Stimulated activated CD4-positive, alpha-beta T cell treated with anti-CD3 and anti-CD28 coated beads, Interleukin-12 subunit alpha, Interleukin-12 subunit beta, amount 100 ng/mL, for 4 hours (primary cell): ENCODE measurements at places on chromosomes 13 and 19.
A peak's percentile ranks its signal among the peaks of the same experiment; 100 is the strongest.

DNA sequence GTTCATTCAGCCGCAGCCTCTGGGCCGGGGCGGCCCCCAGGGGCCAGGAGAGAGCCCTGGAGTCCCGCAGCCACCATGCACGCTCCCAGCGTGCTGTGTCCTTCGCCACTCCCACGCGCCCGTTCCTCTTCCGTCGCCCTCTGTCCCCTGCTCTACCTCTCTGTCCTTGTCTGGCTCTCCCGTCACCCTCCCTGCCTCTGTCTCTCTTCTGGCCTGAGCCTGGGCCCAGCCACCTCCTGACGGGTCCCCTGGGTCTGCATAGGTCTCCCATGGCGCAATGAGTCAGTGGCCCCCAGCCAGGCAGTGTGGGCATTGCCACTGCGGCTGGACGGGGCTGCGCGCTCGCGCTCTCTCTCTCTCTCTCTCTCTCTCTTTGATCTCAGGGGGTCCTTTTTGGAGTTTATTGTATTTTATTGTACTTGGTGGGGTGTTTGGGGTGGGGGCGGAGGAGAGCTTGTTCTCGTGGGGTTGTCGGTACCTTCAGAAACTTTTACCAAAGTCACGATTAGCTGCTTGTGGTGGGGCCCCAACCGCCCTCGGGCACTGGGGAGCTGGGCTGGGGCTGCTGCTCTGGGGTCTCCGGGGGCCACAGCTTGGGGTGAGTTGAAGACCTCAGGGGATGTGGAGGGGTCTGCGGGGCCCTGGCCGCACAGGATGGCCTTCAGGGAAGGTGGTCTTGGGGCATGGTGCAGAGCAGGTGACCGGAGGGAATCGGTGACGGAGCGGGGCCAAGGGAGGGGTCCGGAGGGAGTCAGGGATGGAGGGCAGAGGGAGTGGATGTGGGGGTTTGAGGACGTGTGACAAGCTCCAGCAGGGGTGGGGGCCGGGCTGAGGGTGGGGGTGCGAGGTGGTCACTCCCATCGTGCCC is 1.7 kb upstream of the TGFBR3L start:
- DNase-seq, result no peak

DNA sequence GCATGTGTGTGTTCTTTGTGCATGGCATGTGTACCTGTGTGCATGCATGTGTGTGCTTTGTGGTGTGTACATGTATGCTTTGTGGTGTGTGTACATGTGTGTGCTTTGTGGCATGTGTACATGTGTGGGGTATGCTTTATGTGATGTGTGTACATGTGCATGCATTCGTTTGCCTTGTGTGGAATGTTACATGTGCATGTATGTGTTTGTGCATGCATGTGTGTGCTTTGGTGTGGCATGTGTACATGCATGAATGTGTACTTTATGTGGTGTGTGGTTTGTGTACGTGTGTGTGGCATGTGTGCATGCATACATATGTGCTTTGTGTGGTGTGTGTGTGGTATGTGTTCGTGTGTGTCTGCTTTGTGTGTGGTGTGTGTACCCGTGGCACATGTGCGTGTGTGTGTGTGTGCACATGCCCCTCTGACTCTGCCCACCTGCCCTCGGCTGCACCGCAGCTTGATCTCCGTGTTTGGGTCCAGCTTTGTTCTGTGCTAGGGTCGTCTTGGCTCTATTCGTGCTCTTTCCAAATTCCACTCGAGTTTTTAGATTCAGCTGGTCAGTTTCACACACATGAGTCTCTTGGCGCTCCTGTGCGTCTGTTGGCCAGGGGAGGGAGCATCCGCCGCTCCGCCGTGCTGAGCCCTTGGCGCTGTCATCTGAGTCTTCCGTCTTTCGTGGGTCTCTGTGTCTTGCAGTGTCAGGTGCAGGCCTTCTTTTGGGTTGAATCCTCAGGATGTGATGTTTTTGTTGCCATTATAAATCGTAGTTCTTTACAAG is 46.5 kb upstream of the TFDP1 start:
- no peak for DNase-seq

DNA sequence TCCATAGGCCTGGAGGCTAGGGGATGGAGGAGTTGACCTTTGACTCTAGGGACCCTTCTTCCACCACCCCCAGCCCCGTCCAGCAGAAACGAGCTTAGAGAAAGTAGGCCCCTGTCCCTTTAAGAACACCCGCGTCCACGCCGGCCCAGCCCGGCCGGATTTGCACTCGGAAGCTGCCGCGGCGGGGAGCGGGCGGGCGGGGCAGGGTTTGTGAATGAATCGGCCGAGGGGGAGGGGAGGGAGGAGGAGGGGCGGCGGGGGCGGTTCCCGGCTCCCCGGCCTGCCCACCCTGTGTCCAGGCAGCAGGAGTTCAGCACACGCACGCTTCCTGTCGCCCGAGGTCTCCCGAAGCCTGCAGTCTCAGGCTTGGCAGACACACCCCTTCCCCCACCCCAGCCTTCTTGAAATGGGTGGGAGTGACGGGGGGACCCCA is 1.5 kb downstream of the UNC13A start:
- DNase-seq, result no peak

GRCh38 chr19:47503826-47504150 is 11.1 kb downstream of the NAPA start:
- DNase-seq, result no peak

- peak; percentile 24 for DNase-seq
Observed at GRCh38 chr19:43470288-43470687, 4.9 kb upstream of the LYPD3 start.

DNA sequence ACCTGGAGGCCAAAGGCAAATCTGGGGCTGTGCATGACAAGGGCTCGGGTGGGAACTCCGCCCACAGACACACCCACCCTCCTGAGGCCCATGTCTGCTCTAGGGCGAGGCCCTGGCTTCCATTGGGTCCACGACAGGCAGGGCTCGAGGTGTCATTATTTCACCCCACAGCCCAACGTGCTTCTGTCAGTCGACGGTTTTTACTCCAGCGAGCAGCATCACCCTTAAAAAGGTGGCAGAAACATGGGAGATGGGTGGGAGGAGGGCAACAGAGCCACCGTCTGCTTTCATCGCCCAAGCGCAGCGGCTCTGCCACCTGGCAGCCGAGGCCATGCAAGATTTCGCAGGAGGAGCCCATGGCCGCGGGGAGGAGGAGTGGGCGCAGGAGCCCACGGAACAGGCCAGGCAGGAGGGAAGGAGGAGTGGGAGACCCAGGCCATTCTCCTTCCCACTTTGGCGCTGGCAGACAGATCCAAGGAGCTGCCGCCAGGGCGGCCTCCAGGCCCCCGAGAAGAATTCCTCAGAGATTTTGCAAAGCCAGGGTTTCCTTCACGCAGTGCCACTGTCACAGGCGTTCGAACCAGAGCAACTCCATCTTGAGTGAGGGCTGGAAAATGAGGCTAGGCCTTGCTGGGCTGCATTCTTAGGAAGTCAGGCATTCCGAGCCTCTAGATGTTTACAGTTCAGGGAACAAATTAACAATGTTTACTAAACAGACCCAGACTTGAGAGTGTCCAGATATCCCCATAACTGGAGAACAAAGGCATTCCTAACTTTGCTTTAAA is 49.3 kb upstream of the TUBGCP3 start:
- no peak for DNase-seq

DNA sequence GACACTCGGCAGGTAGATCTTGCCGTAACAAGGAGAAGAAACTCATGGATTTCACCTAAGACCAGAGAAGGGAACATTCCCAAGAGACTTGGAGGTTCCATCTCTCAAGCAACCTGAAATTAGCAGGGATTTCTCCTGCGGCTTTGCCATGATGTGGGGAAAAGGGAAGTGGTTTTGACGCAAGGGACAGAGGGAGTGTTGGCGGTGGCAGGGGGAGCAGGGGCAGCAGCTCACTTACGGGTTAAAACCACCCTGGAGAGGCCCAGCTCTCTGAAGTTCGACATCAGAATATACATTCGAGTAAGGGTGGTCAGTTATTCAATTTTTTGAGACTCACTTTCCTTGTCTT is 76.1 kb upstream of the POMP start:
- no peak for DNase-seq

DNA sequence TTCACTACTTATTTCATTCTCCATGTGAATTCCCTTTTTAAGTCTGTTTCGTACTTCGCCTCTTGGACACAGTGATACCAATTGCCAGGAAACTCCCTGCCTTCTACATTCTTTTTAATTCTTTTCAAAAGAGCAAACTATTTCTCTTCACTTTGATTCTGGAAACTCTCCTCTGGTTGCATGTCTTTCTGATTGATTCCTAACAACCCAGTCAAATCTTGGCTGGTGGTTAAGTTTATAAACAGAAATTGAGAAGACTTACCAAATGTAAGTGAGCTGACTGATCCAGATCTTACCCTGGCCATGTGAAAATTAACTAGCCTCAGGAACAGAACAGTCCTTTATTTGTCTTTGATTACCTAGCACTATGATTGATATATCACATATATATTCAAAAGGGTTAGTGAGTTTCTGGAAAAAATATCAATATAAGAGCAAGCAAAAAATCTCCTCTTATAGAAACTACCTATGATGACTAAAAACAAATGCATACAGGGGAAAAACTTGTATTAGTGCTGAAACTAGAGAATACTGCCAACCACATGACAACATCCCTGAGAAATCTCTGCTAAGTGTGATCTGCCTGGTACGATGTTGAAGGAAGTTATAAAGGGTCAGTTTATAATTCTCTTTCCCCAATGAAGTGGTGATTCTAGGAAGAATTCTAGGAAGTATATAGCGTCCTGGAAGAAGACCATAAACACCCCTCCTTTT is 152.6 kb upstream of the HTR2A start:
- DNase-seq, result no peak

- no peak for DNase-seq
Observed at GRCh38 chr13:90690458-90691080, 656.9 kb upstream of the MIR17HG start.

DNA sequence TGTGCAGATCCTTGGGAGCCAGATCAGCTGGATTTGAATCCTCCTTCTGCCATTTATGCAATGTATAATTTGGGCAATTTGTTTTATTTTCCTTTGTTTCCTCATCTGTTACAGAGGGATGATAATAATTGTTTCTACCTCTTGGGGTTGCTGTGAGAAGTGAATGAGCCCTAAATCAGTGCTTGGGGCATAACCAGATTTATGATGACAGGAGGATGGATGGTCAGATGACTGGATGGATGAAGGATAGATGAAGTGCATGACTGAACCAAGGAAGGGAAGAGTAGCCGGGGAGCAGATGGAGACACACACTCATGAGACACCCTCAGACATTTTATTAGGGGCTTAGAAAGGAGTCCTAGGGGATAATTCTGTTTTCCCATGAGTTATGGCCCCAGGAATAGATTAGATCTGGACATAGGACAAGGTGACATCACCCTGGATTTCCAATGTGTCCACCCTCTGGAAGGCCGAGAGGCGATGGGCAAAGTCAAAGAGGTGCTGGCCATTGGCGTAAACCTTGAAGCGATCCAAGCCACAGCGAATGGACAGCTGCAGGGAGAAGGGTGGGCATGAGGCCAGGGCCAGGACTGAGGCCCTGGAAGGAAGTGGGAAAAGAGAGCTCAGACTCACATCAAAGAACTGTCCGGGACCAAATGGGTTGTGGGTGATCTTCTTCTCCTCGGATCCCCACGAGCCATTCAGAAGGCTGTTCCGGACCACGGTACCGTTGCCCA is 11.2 kb downstream of the LGALS4 start:
- DNase-seq, result no peak

GRCh38 chr19:29247872-29248271 is 34.9 kb upstream of the UQCRFS1 start:
- DNase-seq, result no peak

DNA sequence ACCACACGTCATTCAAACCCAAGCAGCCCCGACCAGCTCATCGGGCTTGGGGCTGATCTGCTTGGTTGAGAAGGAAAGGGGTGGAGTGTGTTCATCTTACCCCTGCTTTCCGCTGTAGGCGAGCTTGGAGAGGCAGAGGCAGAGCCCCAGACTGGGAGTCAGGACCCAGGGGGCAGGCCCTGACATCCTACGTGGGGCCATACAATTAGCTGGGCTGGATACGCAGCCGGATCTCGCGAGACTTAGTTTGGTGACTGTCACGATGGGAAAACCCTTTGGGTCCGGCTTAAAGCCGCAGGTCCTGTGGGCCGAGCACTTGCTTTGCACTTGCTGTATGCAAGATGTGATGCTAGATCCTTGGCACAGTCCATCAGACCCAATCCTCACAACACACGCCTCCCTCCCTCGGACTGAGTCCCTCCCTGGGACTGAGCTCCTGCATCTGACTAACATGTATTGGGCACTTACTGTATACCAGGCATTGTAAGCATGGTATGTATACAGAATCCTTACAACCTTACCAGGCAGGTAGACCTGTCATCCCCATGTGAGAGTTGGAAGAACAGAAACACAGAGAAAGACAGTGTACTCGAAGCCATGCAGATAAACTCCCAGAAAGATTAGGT is 3.7 kb downstream of the CEACAM16 start:
- no peak for DNase-seq

DNA sequence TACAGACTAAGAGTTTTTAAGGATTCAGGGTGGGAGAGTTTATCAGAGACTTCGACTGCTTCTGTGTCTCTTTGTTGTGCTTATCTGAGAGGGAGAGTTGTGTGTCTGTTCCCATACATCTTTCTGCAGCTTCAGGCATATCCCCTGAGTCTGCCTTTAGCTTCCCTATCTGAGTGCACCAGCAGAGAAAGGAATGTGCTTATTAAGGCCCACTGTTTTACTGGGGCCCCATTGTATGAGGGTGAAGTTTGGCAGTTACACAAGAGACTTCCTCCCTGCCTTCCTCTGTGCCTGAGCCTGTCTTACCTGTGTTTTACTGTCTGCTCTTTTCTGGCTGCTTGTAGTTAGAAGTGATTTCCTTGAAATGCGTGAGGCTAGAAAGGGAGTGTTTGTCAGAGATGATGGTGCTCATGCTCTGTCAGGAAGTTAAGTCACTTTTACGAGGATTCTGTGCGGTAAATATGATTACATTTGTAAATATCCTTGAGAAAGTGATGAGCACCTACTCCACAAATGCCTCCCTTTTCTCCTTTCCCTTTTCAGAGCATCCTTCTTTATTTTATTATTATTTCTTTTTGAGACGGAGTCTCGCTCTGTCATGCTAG is 1228.9 kb upstream of the MIR17HG start:
- DNase-seq, result no peak

DNA sequence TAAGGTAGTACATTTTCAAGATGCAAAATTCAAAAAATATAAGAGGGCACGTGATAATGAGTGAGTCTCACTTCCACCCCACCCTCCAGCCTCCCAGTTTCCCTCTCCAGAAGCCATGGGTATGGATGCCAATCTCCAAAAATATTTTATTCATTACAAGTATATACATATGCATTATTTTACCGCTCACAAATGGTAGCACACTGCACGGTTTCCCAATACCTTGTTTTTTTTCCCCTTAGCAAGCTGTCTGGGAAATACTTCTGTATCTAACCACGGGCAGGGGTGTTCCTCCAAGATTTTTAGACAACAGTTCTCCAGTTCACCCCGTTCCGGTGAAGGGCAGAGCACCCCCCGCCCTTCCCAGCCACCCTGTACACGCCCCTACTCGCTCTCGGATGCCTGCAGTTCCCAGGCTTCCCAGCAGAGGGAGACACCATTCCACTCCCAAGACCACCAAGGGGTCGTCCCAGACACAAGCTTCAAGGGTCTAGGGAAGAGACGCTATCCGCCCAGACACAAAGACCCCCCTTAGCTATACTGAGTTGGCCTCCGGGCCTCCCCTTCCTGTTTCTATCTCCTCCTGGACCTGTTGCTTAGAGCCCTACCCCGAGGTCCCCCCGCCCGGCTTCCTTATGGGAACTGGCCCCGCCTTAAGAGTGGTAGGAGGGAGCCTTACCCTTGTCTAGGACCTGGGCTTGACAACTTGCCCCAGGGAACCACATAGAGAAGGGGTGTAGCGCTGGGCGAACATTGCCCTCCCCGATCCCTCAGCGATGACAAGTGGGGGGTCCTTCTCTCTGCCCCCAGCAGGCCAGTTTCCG is 1.1 kb upstream of the FXYD3 start:
- peak; percentile 69 for DNase-seq
